ENCODE measurements at places on chromosomes 5 and 9.

DNA sequence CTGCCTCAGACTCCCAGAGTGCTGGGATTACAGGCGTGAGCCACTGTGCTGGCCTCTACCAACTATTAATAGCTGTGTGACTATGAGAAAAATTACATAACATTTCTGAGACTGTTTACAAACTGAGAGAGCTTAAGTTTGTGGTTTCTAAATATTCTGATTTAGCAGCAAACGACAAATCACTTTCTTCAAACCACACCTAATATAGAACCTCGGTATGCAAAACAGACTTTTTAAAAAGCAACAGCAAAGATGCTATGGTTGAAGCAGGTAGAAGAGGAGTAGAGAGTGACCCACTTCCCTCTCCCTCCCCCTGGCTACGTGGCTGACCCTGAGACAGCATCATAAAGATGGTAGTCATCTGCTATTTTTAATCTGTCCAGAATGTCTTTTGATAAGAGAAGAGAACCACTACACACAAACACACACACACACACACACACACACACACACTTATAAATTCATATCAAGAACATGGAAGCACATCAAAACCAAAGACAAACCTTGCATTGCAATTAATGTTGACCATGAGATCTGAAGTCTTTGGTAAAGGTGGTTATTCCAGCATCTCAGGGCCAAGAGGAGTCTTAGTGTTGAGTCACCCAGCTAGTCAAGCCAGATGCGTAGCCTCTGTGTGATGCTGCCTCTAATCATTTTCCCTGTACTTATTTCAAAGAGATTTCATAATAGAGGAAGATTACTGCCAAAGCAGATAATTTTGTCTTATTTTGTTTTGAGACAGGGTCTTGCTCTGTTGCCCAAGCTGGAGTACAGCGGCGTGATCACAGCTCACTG lies 58.1 kb upstream of the TMEM215 start:
- DNase-seq: no peak

GRCh38 chr5:89303033-89303480 lies 420.1 kb upstream of the MEF2C start:
- DNase-seq: peak; percentile 83

DNA sequence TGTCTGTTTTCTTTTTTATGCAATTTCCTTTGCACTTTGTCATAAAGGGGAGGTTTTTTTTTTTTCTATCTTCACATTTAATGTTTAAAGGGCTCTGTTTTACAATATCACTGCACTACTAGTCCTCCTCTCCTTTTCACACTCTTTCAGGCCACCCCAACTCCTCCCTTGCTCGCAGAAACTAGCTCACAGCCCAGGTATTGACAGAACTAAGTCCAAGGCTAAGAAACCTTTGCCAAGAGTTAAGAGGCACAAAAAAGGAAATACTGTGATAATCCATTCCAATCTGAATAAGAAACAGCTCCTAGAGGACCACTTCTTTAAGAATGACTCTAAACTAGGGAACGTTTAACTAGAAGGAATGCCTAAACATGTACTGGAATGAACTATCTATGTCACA lies 1.1 kb upstream of the FGF10 start:
- no peak for DNase-seq

DNA sequence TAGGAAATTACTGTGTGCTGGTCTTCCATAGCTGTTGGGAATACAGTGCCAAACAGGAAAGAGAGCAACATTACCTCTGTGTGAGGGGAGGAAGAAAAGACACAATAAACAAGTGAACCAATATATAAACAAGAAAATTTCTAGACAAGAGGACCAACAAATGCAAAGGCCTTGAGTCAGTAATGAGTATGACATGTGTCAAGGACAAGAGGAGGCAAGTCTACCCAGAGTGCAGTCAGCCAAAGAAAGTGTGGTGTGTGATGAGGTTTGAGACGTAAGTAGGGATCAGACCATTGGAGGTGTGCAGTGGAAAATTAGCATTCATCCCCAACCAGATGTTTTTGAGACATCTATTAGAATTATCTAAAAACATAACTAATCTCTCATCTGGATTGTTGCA lies 69.5 kb upstream of the CDH6 start:
- DNase-seq: no peak

DNA sequence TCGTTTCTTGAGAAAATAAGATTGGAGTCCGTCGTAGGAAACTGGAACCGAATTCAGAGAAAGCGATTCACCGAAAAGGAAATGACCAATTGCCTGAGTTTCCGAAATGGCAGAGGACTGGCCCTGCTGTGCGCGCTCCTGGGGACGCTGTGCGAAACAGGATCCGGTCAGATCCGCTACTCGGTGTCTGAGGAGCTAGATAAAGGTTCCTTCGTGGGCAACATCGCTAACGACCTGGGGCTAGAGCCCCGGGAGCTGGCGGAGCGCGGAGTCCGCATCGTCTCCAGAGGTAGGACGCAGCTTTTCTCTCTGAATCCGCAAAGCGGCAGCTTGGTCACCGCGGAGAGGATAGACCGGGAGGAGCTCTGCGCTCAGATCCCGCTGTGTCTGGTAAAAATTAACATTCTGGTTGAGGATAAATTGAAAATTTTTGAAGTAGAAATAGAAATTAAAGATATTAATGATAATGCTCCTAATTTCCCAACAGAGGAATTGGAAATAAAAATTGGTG lies 379 bp downstream of the PCDHGA3 start:
- no peak for DNase-seq

DNA sequence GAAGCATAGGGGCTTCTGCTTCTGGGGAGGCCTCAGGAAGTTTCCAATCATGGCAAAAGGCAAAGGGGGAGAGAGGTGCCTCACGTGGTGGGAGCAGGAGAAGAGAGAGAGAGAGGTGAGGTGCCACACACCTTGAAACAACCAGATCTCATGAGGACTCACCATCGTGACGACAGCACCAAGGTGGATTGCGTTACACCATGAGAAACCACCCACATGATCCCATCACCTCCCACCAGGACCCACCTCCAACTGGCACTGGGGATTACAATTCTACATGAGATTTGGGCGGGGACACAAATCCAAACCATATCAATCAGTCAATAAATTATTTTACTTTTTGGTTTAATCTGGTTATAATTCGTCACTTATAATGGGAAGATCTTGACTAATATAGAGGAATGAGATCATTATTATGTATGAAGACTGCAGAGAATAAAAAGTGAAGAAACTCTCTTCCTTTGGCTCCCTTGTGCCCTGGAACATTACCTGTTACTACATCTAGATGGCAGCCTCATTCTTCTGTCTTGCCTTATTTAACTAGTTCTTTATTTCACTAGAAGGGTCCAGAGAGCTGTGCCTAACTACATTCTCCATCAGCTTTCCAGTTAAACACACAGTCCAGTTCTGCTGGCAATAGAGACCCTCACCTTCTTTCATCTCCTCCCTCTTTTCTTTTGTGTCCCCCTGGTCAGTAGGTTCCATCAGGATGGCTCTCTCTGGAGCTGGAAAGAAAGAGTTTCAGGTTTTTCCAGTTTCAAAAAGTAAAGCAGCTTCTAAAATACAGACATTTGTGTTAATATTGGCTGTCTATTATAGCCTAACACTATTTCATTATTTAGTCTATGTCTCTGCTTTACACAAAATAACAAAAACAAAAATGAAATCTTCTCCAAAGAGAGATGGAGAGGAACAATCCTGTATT lies 21.7 kb upstream of the SPINK7 start:
- DNase-seq: peak; percentile 16

- no peak for DNase-seq
Observed at GRCh38 chr5:139952574-139952973, 90.5 kb downstream of the NRG2 start.

DNA sequence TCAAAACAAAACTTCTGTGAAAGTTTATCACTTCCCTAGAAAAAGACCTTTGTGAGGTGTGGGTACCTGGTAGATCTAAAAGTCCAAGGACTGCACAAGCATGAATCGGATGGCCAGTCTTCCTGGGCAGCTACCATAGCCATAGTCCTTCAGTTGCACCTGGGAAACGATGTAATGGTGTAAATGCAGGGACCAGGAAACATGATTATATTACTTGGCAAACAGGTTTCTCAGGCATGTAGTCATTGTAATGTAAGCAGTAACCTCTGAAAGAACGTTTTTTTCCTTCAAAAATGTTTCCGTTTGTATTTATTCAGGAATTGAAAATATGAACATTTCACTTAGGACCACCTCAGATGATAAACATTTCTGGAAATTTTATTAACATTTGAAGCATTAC lies 433.4 kb downstream of the DTWD2 start:
- DNase-seq: no peak

- no peak for DNase-seq
Observed at GRCh38 chr9:130352081-130352480, 86.5 kb downstream of the HMCN2 start.

DNA sequence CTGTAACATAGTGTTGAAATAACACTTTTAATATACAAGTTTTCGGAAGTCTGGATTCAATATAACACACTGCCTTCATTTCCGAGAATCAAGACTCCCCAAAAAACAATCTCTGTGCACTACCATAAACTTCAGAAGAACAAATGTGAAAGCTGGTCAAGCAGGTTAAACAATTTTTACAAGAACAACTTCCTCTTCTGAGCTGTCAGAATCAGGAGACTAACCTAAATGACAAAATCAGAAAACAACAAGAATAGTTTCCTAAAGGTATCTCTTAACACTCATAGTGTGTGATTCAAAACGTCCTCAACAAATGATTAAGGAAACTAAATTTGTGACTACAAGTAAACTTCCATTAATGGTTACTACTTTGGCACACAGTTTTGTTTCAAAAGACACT lies 11.6 kb downstream of the C9orf72 start:
- no peak for DNase-seq

- DNase-seq: no peak
Observed at GRCh38 chr5:5318426-5319190, 103.9 kb upstream of the ICE1 start.

DNA sequence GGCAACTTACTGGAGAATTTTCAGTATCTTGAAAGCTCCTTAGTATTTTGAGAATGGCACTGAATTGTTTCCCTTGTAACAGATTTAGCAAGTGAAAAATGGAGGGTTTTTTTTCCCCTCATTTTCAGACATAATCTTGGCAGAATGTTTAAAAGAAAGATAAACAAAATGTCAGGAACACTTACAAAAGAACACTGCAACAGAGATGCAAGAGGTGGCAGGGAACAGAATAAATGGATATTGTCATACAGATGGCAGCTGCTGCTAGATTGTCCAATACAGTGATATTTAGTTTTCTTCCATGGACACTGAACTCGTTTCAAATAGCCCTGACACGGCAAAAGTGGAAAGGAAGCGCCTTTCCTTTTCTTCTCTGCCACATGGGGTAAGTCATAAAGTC lies 76.9 kb upstream of the ZNF608 start:
- DNase-seq: no peak

DNA sequence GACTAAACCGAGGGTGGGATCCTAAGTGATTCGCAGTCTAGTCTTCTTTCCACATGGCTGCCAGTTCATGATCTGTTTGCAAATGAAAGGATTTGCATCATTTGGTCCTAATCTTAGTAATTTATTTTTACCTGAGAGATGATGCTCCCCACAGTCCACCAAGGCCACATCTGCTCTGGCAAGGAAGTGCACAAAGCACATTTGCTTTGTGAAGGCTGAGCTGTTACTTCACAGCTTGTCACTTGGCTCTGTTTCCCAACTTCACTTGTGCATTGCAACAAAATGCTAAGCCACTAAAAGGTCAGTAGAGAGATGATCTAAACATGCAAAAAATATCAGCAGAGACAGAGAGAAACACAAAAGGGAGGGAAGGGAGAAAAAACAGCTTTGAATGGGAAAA lies 128.5 kb upstream of the VLDLR start:
- peak; percentile 22 for DNase-seq

DNA sequence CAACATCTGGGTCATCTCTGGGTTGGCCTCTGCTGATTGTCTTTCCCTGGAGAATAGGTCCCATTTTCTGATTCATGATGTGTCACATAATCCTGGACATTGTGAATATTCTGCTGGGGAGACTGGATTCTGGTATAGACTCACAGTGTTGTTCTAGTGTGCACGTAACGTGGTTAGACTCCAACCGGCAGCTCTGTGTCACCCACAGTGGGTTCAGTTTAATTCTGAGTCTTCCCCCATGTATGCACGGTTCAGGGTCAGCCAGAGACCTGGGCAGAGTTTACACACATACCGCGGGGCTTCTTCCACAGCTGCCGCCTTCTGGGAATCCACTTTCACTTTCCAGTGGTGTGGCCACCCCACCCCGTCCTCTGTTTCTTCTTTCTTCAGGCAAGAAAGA lies 38.0 kb upstream of the LRRC14B start:
- DNase-seq: no peak

GRCh38 chr9:83403527-83404238 lies 134.5 kb downstream of the FRMD3 start:
- no peak for DNase-seq

- DNase-seq: no peak
Observed at GRCh38 chr9:72255569-72255968, 106.3 kb downstream of the GDA start.

- no peak for DNase-seq
Observed at GRCh38 chr9:133078486-133078885, 16.7 kb downstream of the CEL start.

DNA sequence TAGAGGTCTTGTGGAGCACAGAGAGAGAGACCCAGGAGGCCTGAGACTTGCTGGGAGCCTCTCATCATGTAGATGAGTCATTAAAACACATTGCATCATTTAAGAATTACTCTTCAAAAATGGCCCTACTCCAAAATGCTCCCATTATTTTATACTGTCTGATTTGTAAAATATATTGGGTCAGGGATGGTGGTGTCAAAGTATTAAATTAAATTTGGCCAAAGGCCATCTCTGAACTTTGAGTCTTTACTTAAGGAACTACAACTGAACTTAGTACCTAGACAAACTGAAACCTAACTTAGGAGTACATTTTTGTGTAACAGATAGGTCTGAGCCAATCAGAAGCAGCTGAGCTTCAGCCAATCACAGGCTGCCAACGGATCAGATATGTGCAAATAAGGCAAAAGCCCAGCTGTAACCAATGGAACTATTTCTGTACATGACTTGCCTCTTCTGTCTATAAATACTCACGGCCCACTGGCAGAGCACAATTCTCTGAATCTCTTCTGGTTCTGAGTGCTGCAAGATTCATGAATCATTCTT lies 657.2 kb downstream of the TLE1 start:
- DNase-seq: no peak

DNA sequence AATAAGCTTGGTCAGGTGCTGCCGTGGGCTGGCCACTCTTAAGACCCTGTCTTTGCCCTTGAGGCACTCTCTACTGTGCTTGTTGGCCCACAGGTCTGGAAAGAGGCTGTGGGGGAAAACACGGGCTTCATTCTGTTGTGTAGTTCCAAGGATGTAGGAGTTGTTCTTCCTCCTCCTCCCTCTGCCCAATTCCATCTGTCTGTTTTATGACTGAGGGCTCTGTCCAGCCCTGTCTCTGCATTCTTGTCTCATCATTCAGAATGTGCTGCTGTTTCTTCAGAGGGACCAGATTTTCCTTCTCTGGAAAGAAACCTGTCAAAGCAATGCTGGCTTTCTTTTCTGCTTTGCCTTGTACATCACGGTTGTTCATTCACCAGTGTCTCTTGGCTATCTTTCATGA lies 84.1 kb downstream of the MAP1B start:
- no peak for DNase-seq

- DNase-seq: no peak
Observed at GRCh38 chr9:70035691-70036090, 8.0 kb upstream of the MAMDC2 start.

All from suppressor macrophage treated with lipopolysaccharide for 1 hour (primary cell).